ENCODE measurements at places on chromosomes 3 and 15.

GRCh38 chr3:98710067-98710659 lies 53.0 kb upstream of the ST3GAL6 start:
- no peak for DNase-seq

DNA sequence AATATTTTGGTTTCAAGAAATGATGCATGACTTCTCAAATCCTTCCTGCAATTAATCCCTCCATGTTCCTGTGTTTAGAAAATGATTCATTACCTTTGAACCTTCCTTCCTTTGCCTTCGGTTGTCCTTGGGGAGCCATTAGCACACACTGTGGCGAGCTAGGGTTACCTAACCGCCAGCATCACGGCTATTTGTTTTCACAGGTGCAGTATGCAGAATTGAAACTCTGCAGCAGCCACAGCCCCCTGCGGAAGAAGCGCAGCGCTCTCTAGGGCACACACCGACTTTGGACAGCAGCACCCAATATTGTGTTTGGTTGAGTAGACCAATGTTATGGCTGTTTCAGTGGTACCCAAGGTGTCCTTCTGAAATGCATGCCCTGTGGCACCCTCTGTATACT lies 247.4 kb downstream of the MCTP2 start:
- DNase-seq = no peak

DNA sequence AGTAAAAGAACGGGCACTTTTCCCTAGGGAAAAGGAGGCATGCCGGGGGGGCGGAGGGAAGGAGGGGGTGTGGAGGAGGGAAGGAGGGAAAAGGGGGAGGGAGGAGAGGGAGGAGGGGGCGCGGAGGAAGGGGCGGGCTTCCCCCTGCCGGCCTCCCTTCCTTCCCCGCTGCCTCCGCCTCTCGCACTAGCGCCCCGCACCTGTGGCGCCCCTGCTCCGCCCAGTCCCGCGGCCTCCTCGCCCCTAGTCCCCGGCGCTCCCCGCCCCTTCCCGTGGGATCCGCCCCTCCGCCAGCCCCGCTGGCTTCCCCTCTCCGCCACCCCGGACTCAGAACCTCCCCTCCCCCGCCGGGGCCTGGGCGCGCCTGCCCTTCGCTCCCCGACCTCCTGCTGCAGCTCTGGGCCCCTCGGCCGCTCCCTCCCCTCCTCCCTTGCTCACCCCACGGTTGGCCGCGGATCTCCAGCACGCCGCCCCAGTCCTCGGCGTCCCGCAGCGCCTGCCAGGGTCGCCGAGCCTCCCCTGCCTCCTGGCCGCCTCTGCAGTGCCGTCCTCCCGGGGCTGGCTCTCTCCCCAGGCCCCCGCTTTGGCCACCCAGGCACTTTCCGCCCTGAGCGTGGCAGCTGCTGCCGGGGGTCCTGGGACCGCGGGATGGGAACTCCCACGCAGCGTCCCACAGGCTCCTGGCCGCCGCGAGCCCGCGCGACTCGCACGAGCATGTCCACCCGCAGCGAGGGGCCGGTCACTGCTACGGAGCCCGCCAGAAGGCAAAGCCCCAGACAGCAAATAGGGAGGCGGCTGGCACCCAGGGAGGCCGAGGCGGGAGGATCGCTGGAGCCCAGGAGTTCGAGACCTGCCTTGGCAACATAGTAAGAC lies 147.4 kb downstream of the TJP1 start:
- DNase-seq = no peak

DNA sequence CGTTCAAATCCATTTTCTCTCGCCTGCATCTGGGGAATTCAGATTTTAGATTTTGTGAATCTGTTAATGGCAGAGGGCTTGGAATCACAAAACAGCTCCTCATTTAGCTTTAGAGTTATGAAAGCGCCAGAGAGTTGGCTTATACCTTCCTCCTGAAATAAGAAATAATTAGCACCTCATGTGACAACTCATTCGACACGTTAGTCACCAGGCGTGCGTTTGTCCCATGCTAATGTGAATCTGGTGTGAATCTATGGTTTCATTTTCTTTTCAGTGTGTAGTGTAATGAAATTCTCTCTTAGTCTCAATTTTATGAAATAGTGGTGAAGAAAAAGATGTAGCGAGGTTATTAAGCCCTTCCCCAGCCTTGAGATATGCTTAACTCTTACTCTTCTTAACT lies 89.4 kb downstream of the EDEM1 start:
- no peak for DNase-seq

DNA sequence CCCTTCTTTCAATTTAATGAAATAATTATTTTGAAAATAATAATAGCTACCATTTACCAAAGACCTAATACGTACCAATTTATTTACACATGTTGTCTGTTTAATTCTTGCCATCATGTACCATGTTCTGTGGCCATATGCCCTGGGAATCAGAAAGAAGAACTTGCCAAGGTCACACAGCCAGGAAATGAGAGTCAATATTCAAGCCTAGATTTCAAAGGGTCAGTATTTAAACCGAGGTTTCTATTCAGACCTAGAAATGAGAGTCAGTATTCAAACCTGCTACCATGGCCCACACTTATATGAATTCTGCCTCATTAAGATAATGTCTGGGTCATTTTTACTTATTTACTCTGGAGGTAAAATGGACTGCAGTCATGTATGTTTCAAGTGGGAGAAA lies 103.6 kb upstream of the TBL1XR1 start:
- DNase-seq = no peak

DNA sequence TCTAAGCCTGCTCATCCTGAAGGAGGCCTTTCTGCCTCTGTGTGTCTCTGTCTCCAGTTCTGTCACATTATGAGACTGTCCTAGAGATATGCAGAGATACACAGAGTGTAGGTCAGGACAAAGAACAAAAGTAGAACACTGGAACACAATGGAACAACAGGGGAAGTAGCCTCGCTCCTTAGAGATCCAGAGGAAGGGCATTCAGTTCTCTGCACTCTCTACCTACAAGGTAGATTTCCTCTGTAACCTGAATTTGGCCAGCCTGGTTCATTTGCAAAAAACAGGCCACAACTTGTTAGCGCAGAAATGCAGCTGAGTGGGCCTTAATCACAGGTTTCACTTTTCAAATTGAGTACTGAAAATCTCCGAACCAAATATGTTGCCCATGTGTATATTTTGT lies 19.4 kb downstream of the NEK10 start:
- no peak for DNase-seq

GRCh38 chr3:153165261-153165681 lies 3.2 kb downstream of the RAP2B start:
- no peak for DNase-seq

- no peak for DNase-seq
These were observed 49.6 kb downstream of the NPTN start for GRCh38 chr15:73583544-73583943.

GRCh38 chr3:29695643-29696198 lies 414.9 kb downstream of the RBMS3 start:
- no peak for DNase-seq

- no peak for DNase-seq
These were observed 58.5 kb upstream of the UTS2B start for GRCh38 chr3:191388823-191389222.

- no peak for DNase-seq
These were observed 63.7 kb upstream of the PRR23C start for GRCh38 chr3:139108253-139108969.

DNA sequence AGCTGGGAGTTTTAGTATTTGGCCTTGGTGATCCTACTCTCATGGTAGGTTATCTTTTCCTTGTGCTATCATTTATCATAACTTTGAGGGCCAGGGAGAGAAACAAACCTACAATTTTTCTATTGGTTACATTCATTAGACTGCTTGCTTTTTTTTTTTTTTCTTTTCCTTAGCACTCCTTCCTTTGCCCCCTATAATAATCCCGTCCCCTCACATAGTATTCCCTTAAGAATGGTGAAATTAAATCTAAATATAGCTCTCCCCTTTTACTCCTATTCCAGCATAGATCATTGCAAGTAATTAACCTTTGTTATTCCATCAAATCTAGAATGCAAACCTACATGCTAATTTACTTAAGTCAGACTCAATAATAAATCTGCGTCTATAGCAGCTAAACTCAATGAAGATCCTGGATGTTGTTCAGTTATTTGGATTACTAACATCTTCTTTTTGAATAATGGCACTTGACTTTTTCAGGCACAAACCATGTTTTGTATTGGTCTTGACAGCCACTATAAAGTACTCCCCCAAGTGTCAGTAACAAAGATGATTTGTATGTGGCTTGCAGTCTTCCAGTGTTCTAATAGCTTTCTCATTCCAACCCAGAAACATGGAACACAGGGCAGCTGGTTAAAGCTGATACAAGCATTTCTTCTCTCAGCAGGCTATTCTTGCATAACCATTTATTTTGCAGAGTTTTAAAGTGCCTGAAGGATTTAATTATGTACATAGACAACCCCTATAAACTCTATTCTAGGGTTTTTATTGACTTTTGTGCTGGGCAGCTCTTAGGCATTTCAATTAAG lies 420.6 kb downstream of the MECOM start:
- DNase-seq = no peak

GRCh38 chr15:67918205-67918861 lies 78.5 kb upstream of the RNU6-1 start:
- DNase-seq = no peak

DNA sequence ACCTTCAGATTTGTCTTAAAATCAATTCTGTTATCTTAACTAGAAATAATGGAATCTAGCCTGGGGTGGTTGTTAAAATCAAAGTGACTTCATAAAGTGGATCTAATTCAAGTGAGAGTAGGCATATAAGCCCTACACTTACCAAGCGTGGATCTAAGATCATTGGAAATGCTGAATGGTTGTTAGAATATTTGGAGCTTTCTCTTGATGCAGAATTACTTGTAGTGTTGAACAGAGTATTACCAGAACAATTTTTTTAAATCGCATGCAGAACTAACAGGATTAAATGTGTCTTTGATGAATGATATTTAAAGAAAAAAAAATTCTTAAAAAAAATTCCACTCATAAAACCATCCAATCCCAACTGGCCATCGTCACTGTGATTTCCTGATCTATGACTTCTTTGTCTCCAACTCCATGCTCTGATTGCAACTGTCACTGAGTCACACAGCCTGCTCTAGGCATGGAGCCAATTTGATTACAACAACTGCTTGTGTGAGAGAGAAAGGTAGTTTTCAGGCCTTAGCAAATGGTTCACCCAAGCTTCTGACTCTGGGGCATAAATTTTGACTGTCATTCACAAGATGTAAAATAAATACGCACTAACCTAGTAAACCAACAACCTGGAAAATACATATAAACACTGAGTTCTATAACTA lies 25.9 kb upstream of the SPRED1 start:
- DNase-seq = no peak

GRCh38 chr15:51576911-51577500 lies 45.6 kb downstream of the DMXL2 start:
- no peak for DNase-seq

DNA sequence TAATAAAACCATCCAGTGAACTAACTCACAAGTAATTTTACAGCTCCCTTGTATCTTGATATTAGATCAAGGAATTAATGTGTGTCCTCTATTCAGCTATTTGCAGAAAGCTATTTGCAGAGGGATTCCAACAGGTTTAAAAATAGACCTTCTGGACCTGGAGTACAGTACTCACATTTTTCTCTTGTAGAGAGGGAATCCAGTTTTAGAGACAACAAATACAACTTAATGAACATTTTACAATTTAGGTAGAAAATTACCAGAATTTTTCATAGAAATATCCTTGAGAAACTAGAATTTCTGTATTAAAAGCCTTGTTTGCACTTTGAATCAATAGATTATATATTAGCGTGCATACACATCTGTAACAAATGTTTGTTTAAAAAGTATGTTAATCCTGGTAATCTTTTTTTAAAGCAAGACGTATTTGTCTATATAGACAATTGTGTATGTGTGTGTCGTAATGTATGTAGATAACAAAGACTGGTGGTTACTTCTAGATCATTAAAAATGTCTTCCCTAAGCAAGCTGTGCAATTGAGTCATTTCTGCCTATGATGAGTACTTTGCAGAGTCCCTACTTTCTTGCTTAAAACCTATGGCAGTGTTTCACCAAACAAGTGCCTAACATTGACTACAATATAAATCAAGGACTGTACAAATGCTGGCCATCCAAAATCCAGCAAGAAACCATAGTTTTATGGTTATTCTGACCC lies 57.9 kb downstream of the PPP2R3A start:
- DNase-seq = no peak

Measured in NCI-H446 treated with DMSO at 0.1 percent for 48 hours (cell line).